NCI-H1092 treated with DMSO at 0.1 percent for 48 hours (cell line): ENCODE measurements at places on chromosomes 5 and 9.

- no peak for DNase-seq
Observed at GRCh38 chr9:95261890-95262289, 55.6 kb downstream of the FANCC start.

- DNase-seq = no peak
Observed at GRCh38 chr5:180311216-180311615, 19.3 kb upstream of the MAPK9 start.

- DNase-seq = no peak
Observed at GRCh38 chr9:98549401-98549800, 159.3 kb downstream of the GABBR2 start.

DNA sequence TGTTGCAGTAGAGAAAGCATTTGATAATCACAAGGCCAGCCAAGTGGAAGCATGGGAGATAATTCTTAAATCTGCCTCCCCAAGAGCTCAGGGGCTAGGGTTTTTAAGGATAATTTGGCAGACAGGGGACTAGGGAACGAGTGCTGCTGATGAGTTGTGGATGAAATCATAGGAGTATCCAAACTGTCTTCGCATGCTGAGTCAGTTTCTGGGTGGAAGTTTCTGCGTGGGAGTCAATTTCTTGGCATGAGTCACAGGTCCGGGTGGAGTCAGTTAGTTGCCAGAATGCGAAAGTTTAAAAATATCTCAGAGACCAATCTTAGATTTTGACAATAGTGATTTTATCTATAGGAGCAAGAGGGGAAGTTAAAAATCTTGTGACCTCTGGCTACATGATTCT lies 112.6 kb downstream of the TMC1 start:
- no peak for DNase-seq

DNA sequence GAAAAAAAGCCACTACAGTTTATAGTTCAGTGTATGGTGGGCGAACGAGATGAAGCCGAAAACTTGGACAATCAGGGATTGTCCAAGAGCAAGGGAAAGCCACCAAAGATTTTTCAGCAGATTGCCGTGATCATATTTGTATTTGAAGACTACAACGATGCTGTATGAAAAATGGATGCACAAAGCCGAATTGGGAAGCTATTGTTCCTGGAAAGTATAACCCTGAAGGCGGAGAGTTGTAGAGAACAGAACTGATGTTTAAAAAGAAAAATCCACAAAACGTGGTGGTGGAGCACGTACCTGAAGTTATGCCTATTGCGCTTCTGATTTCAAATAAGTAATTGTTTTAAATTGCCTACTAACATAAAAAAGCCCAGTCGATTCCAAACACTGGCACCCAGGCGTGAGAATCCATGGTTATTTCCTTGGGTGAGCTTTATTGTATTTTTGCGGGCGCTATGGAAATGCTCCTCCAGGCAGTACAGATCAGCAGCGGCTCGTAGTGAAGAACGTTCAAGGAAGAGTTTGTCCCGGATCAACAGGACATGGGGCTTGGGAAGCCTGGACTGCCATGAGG lies 772 bp upstream of the TARS1 start:
- peak; percentile 32 for DNase-seq

- DNase-seq = no peak
Observed at GRCh38 chr9:137040568-137040967, 5.4 kb downstream of the NPDC1 start.

GRCh38 chr5:161481922-161482321 lies 64.6 kb downstream of the GABRB2 start:
- DNase-seq = no peak

- no peak for DNase-seq
Observed at GRCh38 chr5:31477516-31477915, 54.4 kb downstream of the DROSHA start.

DNA sequence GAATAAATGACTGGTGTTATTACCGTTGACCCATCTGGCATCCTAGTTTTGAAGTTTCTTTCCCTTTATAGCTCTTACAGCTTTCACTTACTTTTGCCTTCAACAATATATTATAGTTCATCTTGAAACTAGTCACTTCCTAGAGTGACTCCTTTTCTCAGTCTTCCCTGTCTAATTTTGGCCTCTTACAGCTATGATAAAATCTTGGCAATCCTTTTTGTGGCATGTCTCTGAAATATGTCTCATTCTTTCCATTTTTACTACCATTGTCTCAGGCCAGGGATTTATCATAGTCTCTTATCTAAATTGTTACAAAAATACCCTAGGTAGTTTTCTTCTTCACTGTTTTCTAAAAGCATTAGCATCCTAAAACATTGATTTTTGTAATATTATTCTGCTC lies 621.3 kb upstream of the ZNF608 start:
- DNase-seq = no peak

GRCh38 chr5:33472805-33473409 lies 32.1 kb downstream of the TARS1 start:
- no peak for DNase-seq

GRCh38 chr5:67855523-67855922 lies 360.0 kb upstream of the PIK3R1 start:
- DNase-seq = no peak

GRCh38 chr9:114720086-114720676 lies 38.2 kb upstream of the TEX48 start:
- no peak for DNase-seq

GRCh38 chr9:134514503-134514902 lies 127.1 kb upstream of the COL5A1 start:
- no peak for DNase-seq

DNA sequence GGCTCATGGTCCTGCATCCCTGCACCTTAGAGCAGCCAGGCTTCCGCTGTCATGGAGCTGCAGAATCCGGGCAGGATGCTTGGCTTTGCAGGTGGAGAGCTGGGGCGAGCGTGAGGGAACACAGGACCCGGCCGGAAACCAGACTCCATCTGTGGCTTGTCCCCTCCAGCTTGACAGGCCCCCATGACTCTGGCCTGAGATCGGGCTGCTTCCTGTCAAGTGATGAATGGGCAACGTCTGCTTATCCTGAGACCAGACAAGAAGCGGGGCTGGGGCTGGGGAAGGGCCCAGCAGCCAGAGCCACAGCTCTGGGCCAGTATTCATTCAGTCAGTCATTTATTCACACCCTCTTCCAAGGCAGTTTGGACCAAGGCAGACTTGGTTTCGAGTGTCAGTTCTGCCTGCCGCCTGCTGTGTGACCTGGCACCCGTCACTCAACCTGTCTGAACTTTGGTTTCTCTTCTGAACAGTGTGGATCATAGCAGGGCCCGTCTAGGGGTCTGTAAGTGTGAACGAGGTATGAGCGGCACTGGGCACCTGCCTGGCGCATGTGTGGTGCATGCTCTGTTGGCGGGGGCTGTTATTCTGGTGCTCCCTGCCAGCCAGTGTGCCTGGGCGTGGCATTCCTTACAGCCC lies 37.5 kb downstream of the NEK6 start:
- DNase-seq = no peak

DNA sequence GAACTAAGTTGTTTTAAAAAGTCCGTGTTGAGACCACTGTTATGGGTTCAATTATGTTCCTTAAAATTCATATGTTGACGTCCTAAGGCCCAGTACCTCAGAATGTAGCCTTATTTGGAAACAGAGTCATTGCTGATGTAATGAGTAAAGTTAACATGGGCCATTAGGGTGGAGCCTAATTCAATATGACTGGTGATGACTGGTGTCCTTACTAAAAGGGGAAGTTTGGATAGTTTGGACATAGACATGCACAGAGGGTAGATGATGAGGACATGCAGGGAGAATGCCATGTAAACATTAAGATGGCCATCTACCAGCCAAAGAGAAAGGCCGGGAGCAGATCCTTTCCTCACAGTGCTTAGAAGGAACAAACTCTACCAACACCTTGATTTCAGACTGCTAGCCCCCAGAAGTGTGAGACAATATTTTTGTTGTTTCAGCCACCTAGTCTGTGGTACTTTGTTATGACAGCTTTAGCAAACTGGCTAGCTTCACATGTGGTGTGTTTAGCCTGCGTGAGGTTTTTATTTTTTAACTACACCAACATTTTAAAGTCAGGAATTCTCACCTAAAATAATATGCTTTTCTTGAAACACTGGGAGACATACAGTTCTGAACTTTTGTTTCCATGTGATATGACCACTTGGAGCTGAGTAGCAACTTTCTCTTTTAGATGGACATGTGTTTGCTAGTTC lies 135.3 kb downstream of the YIPF5 start:
- DNase-seq = no peak

DNA sequence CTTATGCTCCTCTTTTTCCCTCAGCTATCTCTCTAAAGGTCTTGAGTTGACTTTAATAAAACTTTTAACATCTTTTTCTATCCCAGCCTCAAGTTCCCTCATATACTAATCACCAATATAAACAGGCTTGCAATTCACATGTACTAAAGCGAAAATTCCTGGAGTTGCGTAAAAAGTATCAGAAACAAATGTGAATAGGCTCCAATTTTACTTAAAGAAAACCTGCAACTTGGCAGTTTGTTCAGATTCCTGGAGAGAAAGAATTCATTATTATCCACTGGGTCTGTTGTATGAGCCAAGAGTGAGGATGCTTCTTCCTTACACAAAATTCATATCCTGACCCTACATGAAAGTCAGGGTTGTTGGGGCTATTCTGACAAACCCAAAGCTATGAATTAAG lies 384.2 kb downstream of the DTWD2 start:
- DNase-seq = no peak

- no peak for DNase-seq
Observed at GRCh38 chr9:124626276-124626675, 119.1 kb upstream of the NR5A1 start.

DNA sequence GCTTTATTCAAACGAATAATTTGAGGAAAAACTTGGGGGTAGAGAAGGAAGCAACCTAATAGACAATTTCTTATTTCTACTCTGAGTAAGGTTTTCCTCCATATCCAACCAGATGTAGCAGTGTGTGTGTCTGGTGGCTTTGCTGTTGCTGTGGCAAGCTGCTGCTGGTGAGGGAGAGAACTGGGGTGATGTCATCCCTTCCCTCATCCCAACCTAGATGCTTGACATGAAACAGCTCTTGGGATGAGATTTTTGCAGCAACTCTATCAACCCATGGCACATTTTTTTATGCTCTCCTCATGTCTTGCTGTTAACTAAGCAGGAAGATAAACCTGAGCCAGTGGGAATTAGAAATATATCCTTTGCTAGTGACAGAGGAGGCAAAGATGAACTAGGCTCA lies 135.8 kb downstream of the PCSK1 start:
- DNase-seq = no peak

DNA sequence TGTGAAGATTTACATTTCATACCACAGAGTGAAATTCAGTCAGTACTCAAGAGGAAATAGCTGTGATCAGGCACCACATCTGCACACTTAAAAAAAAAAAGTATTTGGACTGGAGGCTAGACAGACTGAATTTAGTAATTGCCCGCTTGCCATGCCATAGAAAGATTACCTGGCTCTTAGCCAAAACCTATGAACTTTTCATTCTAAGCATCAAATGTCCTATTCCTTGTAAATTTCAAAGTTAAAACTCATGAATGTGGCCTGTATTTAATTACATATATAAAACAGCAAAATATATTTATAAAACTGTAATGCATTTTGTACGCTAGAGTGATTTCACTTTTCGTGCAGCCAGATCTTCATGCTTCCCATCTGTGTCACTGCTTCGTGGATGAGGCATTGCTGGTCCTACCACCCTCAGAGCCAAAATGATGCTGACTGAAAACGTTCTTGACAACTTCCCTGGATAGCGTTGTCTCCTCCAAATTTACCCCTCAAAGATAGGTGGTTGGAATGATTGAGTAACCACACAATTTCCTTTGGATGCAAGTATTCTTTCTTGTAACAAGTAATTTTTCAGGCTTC lies 447.9 kb upstream of the SGCD start:
- no peak for DNase-seq

GRCh38 chr5:174084691-174085154 lies 39.2 kb downstream of the NSG2 start:
- DNase-seq = no peak

DNA sequence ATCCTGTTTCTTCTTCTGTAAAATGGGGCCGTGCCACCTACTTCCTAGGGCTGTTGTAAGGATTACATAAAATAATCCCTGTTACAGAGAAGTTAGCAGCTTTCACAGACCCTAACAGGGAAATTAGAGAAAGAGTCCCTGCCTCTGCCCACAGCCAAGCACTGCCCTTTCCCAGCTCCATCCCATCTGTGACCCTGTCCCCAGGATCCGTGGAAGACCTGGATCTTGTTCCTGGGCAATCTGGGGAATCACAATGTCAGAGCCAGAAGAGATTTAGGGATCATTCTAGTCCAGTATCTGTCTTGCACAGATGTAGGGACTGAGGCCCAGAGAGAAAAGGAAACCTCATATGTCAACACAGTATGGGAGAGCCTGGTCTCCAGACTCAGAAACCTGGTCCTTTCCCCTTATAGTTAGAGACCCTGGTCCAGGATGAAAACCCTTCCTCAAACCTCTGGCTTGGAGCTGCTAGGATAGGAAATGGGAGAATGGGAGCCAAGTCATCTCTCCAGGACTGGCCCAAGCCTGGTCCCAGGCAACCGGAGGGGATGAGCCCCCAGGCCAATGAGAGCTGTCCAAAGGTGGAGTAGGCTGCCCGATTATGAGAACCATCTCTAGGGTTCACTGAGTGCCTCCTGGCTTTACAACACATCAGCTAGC lies 12.5 kb downstream of the LHX6 start:
- no peak for DNase-seq

DNA sequence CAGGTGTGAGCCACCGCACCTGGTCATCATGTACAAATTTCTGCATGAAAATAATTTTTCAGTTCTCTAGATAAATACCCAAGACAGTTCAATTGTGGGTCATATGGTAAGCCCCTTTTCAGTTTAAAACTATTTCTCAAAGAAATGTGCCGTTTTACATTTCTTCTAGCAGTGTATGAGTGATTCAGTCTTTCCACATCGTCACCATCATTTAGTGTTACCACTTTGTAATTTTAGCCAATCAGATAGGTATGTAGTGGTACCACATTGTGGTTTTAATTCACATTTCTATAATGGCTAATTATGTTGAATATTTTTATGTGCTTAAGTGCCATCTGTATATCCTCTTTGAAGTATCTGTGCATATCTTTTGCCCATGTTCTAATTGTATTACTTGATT lies 163.1 kb downstream of the AOPEP start:
- DNase-seq = no peak

GRCh38 chr5:38373743-38374142 lies 115.4 kb downstream of the EGFLAM start:
- no peak for DNase-seq

DNA sequence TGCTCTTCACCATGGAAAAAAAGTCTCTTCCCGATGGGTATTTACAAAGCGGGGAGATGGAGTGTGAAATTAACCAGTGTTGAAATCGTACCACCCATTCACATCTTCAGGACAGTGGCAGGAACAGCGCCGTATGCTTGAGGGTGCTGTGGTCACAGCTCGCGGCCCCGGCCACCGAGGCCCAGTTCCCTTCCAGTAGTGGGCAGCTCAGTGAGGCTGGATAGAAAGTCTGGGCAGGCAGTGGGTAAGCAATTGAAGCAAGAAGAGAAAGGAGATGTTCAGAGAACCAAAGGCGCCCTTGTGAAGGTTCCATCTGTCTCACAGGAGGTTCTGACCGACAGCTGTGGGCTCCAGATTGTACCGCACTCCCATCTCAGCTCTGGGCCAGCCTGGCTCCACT lies 59.1 kb downstream of the SECISBP2 start:
- DNase-seq = no peak
